ENCODE measurements at places on chromosomes 3 and 15.

GRCh38 chr15:45522328-45523165, at the start of gene SLC30A4:
SLC30A4 (minus strand) TSS chr15:45522755; CDS start chr15:45522354, 401 bp downstream.
- peak; percentile 46 for DNase-seq
- no peak within 1 kb of the TSS for H3K27ac ChIP-seq
- H3K4me1 ChIP-seq: no peaks in the 10 kb centered on the region

DNA sequence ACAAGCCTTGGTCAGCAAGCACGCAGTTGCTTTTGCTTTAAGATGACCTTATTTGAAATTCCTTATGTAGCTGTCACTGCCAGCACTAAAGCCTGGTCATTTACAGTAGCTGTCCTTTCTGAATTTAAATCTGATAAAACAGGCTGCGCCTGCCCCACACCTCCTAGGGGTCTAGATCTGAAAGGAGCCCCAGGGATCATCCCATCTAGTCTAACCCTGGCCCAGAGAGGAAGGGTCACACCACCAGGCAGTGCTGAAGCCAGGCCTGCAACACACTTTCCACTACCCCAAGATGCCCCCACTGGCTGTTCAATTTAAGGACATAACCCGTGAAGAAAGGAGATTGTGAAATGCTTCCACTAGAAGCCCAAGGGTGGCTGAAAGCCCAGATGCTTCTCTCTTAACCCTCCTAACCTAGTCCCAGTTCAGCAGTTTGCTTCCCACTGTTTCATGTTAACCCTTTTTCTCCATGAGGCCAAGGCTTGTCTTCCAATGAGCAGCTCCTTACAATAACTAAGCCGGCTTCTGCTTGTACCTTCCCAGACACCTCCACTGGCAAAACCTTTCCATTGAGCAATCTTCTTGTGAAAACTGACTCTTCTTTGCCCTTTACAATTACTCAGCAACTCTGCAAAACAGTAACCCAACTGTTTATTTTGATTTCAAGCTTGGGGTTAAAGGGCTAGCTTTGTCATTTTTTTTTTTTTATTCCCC, 198.9 kb upstream of the LPP start:
- DNase-seq: no peak
- H3K27me3 ChIP-seq: no peaks in the 10 kb centered on the region
- H3K4me3 ChIP-seq: no peak overlapping the region
- H3K27ac ChIP-seq: no peak overlapping the region
- H3K4me1 ChIP-seq: no peaks in the 10 kb centered on the region

- no peaks in the 10 kb centered on the region for H3K27me3 ChIP-seq
- H3K36me3 ChIP-seq: no peaks in the 10 kb centered on the region
- peaks cover 4% of the 10 kb centered on the region for H3K4me1 ChIP-seq
- H3K27ac ChIP-seq: no peak overlapping the region
Measured at GRCh38 chr3:128727996-128728395, 2.0 kb downstream of the RAB7A start.

DNA sequence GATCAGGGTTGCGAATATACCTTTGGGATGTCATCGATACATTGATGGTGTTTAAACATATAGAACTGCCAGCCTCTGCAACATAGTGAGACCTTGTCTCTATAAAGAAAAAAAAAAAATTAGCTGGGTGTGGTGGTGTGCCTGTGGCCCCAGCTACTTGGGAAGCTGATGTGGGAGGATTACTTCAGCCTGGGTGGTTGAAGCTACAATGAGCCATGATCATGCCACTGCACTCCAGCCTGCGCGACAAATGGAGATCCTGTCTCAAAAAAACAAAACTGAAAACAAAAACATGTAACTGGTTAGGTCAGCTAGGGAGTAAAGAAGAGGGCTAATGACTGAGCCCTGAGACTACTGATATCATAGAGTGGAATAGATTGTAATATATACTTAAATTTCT, 30.7 kb upstream of the MGA start:
- no peak overlapping the region for H3K27ac ChIP-seq
- H3K4me1 ChIP-seq: peaks cover 11% of the 10 kb centered on the region
- H3K4me3 ChIP-seq: no peak overlapping the region
- H3K36me3 ChIP-seq: no peaks in the 10 kb centered on the region
- no peaks in the 10 kb centered on the region for H3K27me3 ChIP-seq
- DNase-seq: no peak

DNA sequence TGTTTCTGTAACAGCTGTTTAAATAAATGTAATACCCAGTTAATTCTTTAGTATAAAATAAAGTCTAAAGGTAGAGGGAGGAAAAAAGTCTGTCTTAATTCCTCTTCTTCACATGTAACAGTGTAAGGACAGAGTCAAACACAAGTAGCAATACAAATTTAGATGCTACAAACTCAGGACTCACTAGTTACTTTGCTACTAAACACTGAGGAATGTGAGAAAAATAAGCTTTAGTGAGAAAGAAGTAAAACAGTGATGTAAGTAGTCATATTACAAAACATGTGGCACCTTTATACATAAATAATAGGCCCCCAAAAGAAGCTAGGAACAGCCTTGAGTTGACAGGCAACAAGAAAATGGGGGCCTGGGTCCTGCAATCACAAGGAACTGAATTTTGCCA, 113.0 kb downstream of the TBC1D5 start:
- DNase-seq: no peak
- H3K27ac ChIP-seq: no peak overlapping the region
- H3K36me3 ChIP-seq: no peaks in the 10 kb centered on the region
- no peak overlapping the region for H3K4me3 ChIP-seq
- H3K4me1 ChIP-seq: no peaks in the 10 kb centered on the region
- H3K27me3 ChIP-seq: no peaks in the 10 kb centered on the region

DNA sequence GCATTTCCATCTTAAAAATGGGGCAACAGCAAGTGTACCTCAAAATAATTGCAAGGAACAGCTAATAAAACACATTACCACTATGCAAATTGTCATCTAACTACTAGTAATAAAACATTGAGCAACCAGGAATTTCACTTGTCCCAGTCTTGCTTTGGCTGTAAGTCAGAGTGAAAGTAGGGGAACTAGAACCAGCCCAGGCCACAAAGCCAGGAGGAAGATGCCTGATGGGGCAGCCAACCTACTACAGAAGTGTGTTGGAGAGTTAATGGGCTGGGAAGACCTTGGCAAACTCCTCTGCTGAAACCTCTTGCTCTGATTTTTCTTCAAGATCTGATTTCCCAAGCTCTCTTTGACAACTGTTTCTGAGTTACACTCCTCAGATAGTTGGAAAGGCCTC, 40.2 kb upstream of the LPP start:
- no peaks in the 10 kb centered on the region for H3K4me1 ChIP-seq
- H3K27me3 ChIP-seq: no peaks in the 10 kb centered on the region
- no peaks in the 10 kb centered on the region for H3K36me3 ChIP-seq
- no peak overlapping the region for H3K4me3 ChIP-seq

- H3K27me3 ChIP-seq: no peaks in the 10 kb centered on the region
- H3K4me1 ChIP-seq: peaks cover 7% of the 10 kb centered on the region
- no peak for DNase-seq
- H3K4me3 ChIP-seq: no peak overlapping the region
- no peak overlapping the region for H3K27ac ChIP-seq
Measured at GRCh38 chr15:92076541-92076940, 223.0 kb downstream of the SLCO3A1 start.

GRCh38 chr3:27677565-27677964, 44.6 kb downstream of the EOMES start:
- no peak for DNase-seq
- no peaks in the 10 kb centered on the region for H3K36me3 ChIP-seq
- no peaks in the 10 kb centered on the region for H3K4me1 ChIP-seq
- H3K27ac ChIP-seq: no peak overlapping the region

DNA sequence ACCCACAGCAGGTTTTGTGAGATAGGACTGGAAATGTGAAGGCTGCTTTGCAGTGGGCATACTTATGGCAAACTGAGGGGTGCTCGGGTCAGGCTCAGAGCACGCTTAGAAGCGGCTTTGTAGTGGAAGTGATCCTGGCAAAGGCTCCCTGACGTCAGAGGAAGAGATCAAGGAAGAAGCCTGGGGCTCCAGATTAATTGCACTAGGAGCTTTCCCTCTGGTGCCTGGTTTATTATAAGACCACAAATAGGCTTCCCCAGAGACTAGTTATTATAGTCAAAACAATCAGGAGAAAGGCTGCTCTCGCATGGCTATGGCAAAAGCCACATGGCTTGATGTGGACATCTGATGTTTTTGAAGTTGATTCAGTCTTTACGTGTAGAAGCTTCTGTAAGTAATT, 515.1 kb downstream of the GABRG3 start:
- no peaks in the 10 kb centered on the region for H3K4me1 ChIP-seq
- H3K36me3 ChIP-seq: no peaks in the 10 kb centered on the region
- no peaks in the 10 kb centered on the region for H3K27me3 ChIP-seq
- no peak overlapping the region for H3K4me3 ChIP-seq
- H3K27ac ChIP-seq: no peak overlapping the region

GRCh38 chr3:47001731-47002170, 22.3 kb downstream of the NBEAL2 start:
- DNase-seq: no peak
- no peaks in the 10 kb centered on the region for H3K36me3 ChIP-seq
- no peak overlapping the region for H3K4me3 ChIP-seq
- H3K27me3 ChIP-seq: no peaks in the 10 kb centered on the region
- H3K27ac ChIP-seq: no peak overlapping the region
- no peaks in the 10 kb centered on the region for H3K4me1 ChIP-seq

DNA sequence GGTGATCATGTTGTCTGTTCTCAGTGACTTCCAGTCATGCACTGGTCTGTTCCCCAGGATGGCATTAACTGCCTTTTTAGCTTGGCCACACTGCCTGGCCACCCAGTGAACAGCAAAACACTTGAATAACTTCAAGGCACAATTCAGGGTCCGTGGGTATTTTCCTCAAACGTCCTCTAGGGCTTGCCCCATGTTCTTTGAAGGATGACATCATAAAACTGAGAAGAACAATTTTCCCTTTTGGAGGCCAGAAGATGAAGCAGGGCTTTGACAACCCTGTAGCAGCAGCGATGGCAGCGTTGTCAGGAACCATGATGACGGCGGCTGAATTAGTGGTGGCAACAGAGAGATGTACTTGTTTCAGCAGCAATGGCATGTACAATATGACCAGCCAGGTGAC, 465.9 kb upstream of the ONECUT1 start:
- H3K4me3 ChIP-seq: no peak overlapping the region
- H3K27ac ChIP-seq: no peak overlapping the region
- no peak for DNase-seq
- H3K36me3 ChIP-seq: no peaks in the 10 kb centered on the region
- H3K27me3 ChIP-seq: no peaks in the 10 kb centered on the region
- H3K4me1 ChIP-seq: no peaks in the 10 kb centered on the region

DNA sequence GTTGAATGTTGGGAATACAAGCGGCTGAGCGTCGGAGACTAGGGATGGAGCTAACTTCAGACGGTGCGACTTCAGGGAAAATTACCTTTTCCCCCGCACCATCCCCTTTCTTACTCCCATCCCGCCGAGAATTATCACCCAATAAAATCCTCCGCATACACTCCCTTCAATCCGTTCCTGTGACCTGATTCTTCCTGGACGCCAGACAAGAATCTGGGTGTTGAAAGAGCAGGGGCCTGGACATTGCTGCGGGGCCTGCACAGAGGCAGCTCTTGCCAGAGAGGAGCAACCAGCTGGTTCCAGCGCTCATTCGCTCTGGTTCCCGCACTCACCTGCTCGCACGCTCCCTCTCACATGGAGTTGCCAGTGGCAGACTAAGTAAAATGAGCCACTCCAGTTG, 241.9 kb downstream of the ALCAM start:
- no peaks in the 10 kb centered on the region for H3K27me3 ChIP-seq
- peaks cover 9% of the 10 kb centered on the region for H3K4me1 ChIP-seq
- H3K4me3 ChIP-seq: no peak overlapping the region
- H3K36me3 ChIP-seq: no peaks in the 10 kb centered on the region
- no peak overlapping the region for H3K27ac ChIP-seq

DNA sequence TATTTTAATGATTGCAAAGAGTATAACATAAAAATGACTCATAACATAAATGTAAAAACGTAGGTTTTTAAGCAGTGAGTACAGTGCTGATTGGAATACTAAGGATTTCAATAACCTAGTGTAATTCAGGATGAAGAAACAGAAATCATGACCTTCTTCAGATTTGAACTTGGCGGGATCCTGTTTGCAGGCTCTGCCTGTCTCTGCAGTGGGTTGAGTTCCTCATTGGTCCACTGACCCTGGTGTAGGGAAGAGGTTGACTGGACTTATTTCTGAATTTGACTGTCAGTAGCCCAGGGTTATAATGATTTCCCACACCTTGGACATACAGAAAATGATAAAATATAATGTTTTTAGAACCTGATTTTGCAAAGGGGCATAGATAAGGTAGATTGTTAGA, 171.7 kb downstream of the FNDC3B start:
- H3K27ac ChIP-seq: no peak overlapping the region
- peaks cover 3% of the 10 kb centered on the region for H3K4me1 ChIP-seq
- no peaks in the 10 kb centered on the region for H3K27me3 ChIP-seq
- DNase-seq: no peak
- H3K36me3 ChIP-seq: no peaks in the 10 kb centered on the region

- no peak overlapping the region for H3K27ac ChIP-seq
- H3K27me3 ChIP-seq: no peaks in the 10 kb centered on the region
- no peaks in the 10 kb centered on the region for H3K36me3 ChIP-seq
- no peak for DNase-seq
Measured at GRCh38 chr3:35262406-35262805, 376.9 kb upstream of the ARPP21 start.

- H3K27ac ChIP-seq: no peak overlapping the region
- peak; percentile 37 for DNase-seq
- H3K4me3 ChIP-seq: no peak overlapping the region
- H3K4me1 ChIP-seq: no peaks in the 10 kb centered on the region
Measured at GRCh38 chr3:78754066-78754743, 1013.6 kb downstream of the ROBO1 start.

DNA sequence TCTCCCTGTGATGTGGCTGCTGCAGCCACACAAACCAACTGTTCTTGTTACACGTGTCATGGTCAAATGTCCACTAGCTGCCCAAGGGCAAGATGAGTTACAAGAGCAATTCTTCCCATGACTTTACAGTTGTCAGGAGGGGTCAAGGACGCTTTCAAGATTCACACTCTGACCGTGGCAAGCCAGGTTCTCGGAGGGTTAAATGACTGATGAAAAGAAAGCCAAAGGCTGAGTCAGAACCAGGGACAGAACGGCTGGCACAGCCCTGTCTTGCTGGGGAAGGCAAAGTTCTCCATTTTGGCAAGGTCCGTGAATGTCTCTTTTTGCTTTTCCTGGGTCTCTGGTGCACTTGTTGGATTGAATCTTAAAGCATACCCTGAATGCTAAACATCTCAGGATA, 364.5 kb upstream of the ICE2 start:
- peaks cover 2% of the 10 kb centered on the region for H3K4me1 ChIP-seq
- H3K27ac ChIP-seq: no peak overlapping the region
- DNase-seq: no peak

GRCh38 chr3:122232485-122232884, 49.0 kb downstream of the CASR start:
- no peak for DNase-seq
- H3K4me3 ChIP-seq: no peak overlapping the region
- no peaks in the 10 kb centered on the region for H3K4me1 ChIP-seq
- no peak overlapping the region for H3K27ac ChIP-seq

DNA sequence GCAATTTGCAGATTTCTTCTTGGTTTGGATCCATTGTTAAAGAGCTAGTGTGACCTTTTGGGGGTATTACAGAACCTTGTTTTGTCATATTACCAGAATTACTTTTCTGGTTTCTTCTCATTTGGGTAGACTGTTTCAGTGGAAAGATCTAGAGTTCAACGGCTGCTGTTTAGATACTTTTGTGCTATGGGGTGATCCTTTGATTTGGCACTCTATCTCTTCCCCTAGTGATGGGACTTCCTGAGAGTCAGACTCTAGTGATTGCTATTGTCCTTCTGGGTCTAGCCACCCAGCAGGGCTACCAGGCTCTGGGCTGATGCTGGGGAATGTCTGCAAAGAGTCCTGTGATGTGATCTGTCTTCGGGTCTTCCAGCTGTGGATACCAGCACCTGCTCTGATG, 46.3 kb upstream of the GADL1 start:
- H3K27me3 ChIP-seq: no peaks in the 10 kb centered on the region
- no peak overlapping the region for H3K4me3 ChIP-seq
- no peak overlapping the region for H3K27ac ChIP-seq
- DNase-seq: no peak
